ENCODE measurements at places on chromosomes 13 and 19. TPM values are rescaled to one million over a fixed set of nuclear protein-coding genes. Genes with fewer than 3 reads are reported as not detected.

- DNase-seq = no peak
Measured at GRCh38 chr13:88153353-88153752, 482.2 kb downstream of the SLITRK5 start.

- DNase-seq = no peak
Measured at GRCh38 chr13:85529218-85529594, 270.0 kb downstream of the SLITRK6 start.

Gene ZNF525
- polyA plus RNA-seq = 2.0 TPM

Gene FFAR2
- polyA plus RNA-seq = not detected

Gene GGACT
- polyA plus RNA-seq = 8.5 TPM

Measured in GM23248 (cell line).